H1 (cell line): ENCODE measurements at places on chromosomes 2 and 18.

DNA sequence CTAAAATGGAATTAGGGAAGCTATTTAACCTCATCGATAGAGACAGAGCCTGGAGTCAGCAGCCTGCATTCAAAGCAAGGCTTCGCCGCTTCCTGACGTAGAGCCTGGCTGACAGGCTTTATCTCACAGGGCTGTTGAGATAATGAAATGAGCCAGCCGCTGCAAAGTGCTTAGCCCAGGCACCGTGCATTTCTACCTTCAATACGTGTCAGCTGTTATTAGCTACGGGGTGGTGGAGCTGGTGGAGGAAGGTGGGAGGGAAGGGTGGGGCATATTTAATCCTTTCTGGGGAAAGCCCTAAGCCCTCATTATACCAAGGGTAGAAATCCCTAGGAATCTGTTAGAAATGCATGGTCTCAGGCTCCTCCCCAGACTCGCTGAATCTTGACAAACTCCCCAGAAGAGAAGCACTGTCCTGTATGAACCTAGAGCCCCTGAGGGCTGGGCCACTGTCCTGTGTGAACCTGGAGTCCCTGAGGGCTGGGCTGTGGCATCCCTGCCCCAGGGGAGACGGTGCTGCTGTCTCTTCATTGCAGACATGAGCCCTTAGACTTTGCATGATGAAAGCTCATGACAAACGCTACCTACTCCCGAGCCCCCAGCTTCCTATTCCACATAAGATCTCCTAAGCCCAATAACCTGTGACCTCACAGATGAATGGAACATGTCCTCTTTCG, 72.4 kb downstream of the ALPK2 start:
- H3K36me3 ChIP-seq, result no peaks in the 10 kb centered on the region
- H3K27ac ChIP-seq, result no peak overlapping the region
- H3K27me3 ChIP-seq, result no peaks in the 10 kb centered on the region

GRCh38 chr2:238134393-238134785, 4.1 kb upstream of the KLHL30 start:
- no peak for DNase-seq
- H3K27me3 ChIP-seq, result no peaks in the 10 kb centered on the region
- H3K4me3 ChIP-seq, result no peak overlapping the region
- H3K36me3 ChIP-seq, result no peaks in the 10 kb centered on the region

DNA sequence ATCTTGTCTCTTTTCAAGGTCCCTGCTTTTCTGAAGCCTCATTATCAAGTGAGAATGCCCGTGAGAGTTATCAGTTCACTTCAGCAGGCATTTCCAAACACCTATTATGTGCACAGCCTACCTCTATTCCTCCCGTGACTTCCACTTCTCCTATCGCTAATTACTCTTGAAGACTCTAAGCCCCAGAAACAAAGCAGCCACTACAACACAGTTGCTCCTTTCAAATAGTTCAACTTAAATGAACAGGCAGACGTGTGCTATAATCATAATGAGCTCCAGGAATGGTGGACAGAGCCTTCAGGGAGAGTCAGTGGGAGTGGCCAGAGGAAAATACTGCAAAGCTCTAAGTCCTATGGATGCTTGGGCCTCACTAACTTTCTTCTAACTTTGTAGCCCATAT, 159.0 kb downstream of the RDH14 start:
- H3K27me3 ChIP-seq, result no peaks in the 10 kb centered on the region
- no peak overlapping the region for H3K27ac ChIP-seq
- no peak for DNase-seq
- H3K4me3 ChIP-seq, result no peak overlapping the region
- H3K4me1 ChIP-seq, result no peaks in the 10 kb centered on the region

DNA sequence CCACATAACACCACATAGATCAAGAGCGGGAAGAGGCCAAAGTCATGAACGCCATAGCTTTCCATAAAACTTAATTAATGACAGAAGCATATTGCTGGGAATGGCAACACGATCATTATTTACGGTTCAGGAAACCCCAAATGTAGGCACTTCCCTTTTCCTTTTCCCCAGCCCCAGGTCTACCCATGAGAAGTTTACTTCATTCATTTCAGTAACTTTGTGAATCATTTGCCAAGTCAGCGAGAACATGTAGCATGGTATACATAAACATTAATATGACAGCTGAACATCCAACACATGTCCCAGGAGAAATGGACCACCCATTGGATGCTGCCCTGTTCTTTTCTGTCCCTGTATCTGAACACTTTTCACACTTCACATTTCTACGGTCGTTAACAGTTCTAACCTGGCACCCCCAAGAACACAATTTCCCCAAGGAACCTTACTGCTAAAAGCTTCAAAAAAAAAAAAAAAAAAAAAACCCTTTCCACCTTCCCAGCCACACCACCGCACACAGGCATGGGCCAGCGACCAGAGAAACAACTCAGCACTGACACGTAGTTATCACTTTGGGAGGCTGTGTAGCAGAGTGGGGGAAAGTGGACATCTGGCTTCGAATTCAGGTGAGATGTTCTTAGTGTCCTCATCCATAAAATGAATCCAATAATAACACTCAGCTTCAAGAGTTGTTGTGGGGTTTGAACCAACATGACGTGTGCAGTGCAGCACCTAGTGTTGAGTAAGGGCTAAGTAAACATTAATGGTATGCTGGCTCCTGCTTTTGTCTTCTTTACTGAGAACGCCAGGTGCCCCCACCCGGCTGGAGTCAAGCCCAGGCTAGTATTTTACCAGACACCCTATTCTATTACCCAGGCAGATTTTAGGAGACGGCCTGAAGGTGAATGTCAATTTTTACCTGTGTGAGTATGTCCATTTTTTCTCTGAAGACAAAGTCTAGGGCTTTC, 371.5 kb downstream of the LNPK start:
- H3K4me3 ChIP-seq, result no peak overlapping the region
- H3K36me3 ChIP-seq, result no peaks in the 10 kb centered on the region
- H3K27ac ChIP-seq, result no peak overlapping the region
- no peaks in the 10 kb centered on the region for H3K4me1 ChIP-seq

DNA sequence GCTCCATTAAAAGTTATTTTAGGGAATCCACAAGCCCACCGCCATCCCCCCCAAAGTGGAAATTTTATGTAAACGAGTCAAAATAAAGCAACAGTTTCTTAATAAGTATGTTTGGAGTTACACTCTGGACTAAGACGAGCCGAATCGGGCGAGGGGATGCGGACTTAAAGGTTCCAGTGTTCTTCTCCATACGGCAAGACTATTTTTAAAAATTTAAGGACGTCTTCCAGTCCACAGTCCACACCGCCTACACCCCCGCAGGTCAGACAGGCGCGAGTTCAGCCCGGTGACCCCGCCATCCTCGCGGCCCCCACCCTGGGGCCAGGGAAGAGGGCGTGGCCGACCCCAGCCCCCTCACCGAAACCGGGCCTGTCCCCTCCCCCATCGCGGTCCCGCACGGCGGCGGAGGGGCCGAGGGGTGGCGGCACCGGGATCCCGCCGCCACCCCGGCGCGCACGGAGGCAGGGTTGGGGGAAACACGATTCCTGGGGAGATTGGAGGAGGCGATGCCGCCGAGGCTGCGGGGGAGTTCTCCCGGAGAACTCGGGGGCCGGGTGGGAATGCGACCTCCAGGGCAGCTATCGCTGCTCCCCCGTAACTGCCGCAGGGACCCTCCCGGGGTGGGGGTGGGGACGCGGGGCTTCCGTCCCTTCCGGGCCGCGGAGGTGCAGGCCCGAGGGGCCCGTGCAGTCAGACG, 24.5 kb upstream of the SMAD7 start:
- H3K4me1 ChIP-seq, result peaks cover 15% of the 10 kb centered on the region
- H3K36me3 ChIP-seq, result no peaks in the 10 kb centered on the region
- H3K27ac ChIP-seq, result no peak overlapping the region
- H3K4me3 ChIP-seq, result peak overlapping the region; percentile 86

- H3K27me3 ChIP-seq, result no peaks in the 10 kb centered on the region
- no peak overlapping the region for H3K27ac ChIP-seq
- H3K4me3 ChIP-seq, result no peak overlapping the region
- H3K4me1 ChIP-seq, result no peaks in the 10 kb centered on the region; the same call in 1 of the 2 replicates
Observed at GRCh38 chr2:161077367-161078210, 82.6 kb upstream of the TANK start.

DNA sequence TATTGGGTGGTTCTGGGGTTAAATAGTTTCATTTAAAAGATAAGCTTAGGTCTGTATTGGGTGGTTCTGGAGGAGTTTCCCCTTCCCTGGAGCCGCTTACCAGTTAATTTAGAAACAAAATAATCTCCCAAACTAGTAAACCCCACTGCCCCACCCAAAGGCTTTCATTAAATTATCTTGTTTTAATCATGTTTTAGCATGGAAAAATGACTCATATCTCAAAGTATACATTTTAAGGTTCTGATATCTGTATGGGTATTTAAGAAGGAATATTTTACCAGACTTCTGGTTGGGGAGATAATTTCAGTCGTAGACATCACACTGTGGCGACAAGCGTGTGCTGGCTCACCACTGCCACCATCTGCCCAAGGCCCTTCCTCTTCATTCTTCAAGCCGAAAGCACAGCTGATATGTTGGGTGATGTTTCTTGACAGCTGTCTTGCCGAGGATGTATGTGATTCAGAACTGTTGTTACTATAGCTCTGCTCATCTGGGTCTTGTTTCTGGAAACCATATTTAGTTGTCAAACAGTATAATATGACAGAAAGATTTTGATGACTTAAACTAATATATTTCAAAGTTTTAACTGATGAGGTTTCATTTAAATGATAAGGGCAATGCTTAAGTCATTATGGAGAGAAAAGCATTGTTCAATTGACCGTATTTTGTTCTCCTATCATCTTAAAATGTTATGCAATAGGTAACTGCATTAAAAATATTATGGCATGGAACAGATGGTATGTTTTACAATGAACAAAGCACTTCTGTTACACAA, 5.1 kb downstream of the FIGLA start:
- no peak overlapping the region for H3K27ac ChIP-seq
- no peaks in the 10 kb centered on the region for H3K36me3 ChIP-seq
- H3K4me1 ChIP-seq, result no peaks in the 10 kb centered on the region
- no peak for DNase-seq
- H3K4me3 ChIP-seq, result no peak overlapping the region

- H3K4me1 ChIP-seq, result no peaks in the 10 kb centered on the region
- no peak for DNase-seq
- no peak overlapping the region for H3K27ac ChIP-seq
- no peaks in the 10 kb centered on the region for H3K36me3 ChIP-seq
- H3K4me3 ChIP-seq, result no peak overlapping the region
Observed at GRCh38 chr2:124559236-124559635, 534.1 kb downstream of the CNTNAP5 start.

DNA sequence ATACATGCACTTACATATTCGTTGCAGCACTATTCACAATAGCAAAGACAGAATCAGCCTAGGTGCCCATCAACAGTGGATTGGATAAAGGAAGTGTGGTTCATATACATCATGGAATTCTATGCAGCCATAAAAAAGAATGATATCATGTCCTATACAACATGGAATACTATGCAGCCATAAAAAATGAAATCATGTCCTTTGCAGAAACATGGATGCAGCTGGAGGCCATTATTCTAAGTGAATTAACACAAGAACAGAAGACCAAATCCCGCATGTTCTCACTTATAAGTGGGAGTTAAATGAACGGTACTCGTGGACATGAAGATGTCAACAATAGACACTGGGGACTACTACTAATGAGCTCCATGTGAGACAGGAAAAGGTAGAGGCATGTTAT, 288.1 kb upstream of the TFPI start:
- H3K4me3 ChIP-seq, result no peak overlapping the region
- H3K27ac ChIP-seq, result no peak overlapping the region
- H3K4me1 ChIP-seq, result no peaks in the 10 kb centered on the region
- no peaks in the 10 kb centered on the region for H3K36me3 ChIP-seq
- DNase-seq, result no peak
- no peaks in the 10 kb centered on the region for H3K27me3 ChIP-seq

- no peaks in the 10 kb centered on the region for H3K27me3 ChIP-seq
- H3K27ac ChIP-seq, result no peak overlapping the region
- H3K4me1 ChIP-seq, result no peaks in the 10 kb centered on the region; the same call in none of the 2 replicates
- H3K4me3 ChIP-seq, result no peak overlapping the region
Observed at GRCh38 chr2:98909317-98910211, 26.5 kb downstream of the CRACDL start.

DNA sequence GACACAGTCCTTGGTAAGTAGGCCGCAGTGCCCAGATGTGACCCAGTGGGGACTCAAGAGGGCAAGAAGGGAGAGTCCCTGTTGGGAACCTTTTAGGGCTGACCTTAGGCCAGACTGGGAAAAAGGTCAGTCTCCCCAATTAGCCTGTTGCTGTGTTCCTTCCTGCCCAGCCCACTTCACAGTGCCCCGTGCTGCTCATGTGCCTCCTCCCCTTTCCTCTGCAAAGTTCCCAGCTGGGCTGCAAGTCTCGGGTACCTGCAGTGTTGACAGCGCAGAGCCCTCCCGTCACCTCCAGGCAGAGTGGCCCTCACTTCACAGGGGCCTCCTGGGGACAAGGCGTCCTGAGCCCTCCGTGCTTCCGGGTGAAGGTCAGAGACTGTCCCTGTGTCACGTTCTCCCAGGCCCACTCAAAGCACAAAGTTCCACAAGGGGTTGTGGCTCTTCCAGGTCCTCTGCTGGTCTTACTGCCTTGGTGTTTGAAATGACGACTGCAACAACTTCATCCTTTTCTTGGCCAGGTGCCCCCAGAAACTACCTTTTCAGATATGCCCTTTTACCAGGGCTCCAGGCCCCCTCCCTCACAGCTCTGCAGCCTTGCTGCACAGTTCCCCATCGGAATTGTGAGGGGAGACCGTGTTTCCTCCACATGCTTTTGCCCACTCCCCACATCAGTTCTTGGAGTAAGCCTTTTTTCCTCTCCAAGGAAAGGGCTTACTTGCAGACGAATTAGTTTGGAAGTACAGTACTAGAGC, 225.8 kb downstream of the ALPK2 start:
- no peak overlapping the region for H3K27ac ChIP-seq
- H3K36me3 ChIP-seq, result no peaks in the 10 kb centered on the region
- H3K4me3 ChIP-seq, result no peak overlapping the region
- H3K4me1 ChIP-seq, result no peaks in the 10 kb centered on the region; the same call in 1 of the 2 replicates
- no peaks in the 10 kb centered on the region for H3K27me3 ChIP-seq
